Amygdala (tissue), 56 donors: ENCODE measurements at places on chromosomes 7 and 10.

DNA sequence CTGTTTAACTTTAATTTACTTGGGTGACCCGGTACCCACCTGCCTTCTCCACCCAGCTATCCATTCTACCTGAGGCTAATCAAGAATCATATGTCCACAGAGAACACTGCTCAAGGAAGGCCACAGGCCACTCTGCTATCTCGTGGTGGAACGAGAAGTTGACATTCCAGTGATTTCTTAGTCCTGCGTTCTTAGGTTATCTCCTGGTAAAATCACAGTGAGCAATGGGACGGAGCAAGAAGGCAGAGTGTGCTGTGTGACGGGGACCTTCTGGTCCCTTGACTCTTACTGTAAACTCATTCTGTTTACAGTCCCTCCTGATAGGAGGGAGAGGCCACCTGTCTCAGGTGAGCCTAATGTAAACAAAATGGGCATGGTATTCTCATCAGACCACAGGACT is 256.6 kb downstream of the TNS3 start:
- no peak for DNase-seq

DNA sequence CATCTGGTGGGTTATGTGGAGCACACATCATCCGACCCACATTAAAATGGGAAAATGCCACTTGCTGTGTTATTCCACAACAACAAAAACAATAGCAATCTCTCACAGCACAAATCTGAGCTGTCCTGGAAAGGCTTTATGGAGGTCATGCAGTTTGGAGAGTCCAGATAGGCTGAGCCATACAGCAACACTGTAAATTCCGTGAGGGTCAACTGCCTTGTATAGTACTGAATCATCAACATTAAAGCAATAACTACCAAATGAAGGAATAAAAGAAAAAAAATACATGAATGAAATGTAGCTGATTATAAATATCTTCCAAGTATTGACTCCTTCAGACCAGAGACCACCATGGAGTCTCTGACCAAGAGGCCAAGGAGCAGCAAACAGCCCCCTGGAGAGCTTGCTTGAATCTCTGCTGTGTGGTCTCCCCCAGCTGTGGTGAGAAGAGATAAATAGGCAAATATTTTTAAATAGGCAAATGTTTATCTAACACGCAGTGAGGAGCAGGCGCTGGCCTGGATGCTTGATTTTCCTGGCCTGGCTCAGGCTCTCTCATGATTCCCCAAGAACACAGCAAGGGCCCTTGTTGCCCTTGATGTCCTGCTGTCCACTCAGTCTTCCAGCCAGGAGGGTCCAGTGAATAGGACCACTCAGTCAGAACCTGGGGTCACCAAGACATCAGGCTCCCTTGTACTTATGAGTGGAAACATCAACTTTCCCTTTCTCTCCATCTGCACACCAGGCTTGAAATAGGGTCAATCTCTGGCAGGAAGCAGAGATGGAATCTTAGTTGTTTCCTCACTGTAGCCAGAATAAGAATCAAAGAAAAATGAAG is 1021.3 kb downstream of the XPNPEP1 start:
- no peak for DNase-seq

DNA sequence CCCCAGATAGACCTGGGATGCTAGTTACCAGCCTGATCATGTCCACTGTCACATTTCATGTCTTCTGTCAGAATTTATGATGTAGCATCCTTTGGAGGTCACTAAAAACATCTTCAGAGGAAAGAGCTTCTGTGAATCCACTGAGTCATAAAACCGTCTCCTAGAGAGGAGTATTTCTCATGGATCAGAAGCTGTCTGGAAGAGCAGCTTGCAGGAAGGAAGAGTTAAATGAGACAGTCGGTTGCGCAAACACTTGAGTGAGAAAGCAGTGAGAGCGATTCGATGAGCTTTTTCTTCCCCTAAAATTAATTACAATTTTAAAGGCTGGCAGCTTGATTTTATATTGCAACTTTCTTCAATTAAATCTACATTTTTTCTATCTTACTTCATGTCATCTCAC is 47.2 kb upstream of the WDR11 start:
- no peak for DNase-seq

GRCh38 chr10:103564776-103565520 is 71.4 kb downstream of the NEURL1 start:
- DNase-seq, result no peak

DNA sequence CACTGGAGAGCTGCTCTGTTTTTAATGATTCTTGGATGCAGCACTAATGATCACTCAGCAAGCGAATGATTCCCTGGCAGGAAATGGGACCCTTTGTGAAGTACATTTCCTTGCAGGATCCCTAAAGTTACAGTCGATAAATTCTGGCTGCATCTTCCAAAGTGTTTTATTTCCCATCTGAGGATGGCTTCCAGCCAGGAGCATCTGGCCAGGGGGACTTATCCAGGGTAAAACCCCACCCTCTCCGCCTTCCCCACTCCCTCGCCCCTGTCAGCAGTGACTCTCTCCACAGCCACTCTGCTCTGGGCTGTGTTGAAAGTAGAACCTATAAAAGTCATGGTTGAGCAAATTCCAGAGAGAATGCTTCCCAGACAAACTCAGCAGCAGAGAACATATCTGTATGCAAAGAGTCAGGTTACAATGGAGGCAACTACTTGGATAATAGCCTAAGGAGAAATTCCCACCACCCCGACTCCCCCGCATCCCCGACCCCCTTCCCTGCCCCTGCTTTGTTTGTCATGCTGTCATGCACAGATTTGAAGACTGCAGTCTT is 111.0 kb upstream of the ANLN start:
- DNase-seq, result no peak

DNA sequence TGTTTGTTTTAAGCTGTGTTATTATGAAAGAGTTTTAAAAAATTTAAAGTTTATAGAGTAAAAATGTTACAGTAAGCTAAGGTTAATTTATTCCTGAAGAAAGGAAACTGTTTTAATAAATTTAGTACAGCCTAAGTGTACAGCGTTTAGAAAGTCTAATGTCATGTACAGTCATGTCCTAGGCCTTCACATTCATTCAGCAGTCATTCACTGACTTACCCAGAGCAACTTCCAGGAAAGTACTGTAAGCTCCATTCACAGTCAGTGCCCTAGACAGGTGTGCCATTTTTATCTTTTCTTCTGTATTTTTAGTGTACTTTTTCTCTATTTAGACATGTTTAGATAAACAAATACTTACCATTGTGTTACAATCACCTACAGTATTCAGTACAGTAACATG is 126.8 kb downstream of the TPK1 start:
- no peak for DNase-seq

GRCh38 chr10:63323701-63324494 is 141.9 kb downstream of the JMJD1C start:
- no peak for DNase-seq

GRCh38 chr7:139936760-139937310 is 107.8 kb downstream of the TBXAS1 start:
- no peak for DNase-seq

- no peak for DNase-seq
These were observed 3.2 kb downstream of the FRMD4A start for GRCh38 chr10:14327527-14327926.
